Hematopoietic multipotent progenitor cell treated with erythropoietin and hydrocortisone succinate and interleukin-3 and kit ligand, for 8 days (in vitro differentiated cells): ENCODE measurements at places on chromosomes 7 and 10.

DNA sequence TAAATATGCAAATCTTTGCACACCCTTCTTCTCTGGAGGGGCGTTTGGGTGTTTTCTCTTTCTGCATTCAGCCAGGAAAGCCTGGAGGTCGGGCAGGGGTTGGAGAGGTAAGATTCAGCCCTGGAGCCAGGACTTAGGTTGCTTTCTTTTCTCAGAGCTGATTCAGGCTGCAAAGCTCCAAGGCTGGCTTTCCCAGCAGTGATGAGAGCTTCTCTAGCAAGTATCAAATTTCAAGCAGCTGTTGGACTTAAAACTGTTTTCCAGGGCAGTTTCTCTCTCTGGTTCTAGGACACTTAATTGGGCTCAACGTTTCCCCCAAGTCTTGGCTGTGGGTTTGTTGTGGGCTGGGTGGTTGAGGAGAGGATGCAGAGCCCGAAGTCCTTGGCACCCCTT lies 608 bp downstream of the AKR1B10 start:
- no peak for DNase-seq

DNA sequence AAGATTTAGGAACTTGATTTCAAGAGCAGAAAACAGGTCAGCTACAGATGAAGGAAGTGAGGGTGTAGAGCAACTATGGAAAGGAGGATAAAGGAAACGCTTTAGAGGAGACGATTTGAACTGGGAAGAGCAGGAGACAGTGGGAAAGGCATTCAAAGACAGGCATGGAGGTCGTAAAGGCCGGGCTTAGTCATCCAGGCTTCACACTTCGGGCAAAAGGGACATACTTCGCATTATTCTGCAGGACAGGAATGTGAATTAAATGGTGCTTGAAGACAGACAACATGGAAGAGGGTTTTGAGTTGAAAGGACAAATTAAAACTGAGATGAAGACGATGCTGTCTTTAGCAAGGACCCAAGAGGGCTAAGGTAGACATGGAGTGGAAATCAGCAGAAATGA lies 8.1 kb downstream of the FAM171A1 start:
- DNase-seq, result no peak

GRCh38 chr7:18849130-18849529 lies 268.3 kb downstream of the TWIST1 start:
- peak; percentile 13 for DNase-seq

DNA sequence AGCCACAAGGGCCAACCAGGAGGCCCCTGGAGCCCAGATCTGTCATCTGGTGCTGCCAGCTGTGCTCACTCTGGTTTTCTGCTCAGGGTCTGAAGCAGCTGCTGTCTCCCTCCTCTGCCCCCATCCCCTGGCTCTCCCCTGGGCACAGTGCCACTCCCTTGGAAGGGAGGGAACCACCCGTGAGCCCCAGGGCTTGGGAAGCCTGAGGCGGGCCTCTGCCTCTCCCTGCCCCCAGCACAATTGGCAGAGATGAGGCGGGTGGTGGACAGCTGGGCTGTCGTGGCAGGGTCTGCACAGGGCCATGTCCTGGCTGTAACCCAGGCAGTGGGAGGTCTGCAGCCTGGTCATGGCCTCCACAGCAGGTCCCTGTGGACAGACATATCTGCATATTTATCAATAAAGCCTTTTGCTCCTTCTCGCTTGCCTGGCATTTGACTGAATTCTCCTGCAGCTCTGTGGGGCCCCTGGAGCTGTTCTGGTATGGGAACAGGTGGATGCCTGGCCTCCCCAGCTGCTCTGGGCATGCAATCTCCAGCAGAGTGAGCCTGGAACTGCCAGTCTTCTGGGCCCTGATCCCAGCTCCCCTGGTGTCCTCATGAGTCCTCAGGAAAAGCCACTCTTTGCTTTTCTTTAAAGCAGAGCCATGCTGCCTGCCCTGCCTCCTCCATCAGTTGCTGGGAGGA lies 1.6 kb upstream of the ANKRD2 start:
- no peak for DNase-seq

GRCh38 chr10:99312501-99312900 lies 16.7 kb upstream of the CNNM1 start:
- no peak for DNase-seq

DNA sequence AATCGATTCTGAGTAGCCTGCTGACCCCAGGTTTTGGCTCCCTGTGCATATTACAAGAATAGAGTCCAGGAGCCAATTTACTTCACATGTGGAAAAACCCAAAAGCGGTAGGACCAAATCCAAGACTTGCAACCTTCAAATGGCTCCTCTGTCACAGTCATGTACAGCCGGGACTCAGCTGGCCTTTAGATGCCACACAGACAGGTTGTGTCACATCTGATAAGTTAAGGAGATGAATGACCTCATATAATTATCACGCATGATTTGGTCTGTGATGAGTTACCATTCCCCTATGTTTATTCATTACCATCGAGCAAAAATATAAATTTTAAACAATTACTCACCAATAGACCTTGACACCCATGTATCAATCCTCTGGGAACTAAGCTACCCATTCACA lies 14.2 kb downstream of the CACNA2D1 start:
- no peak for DNase-seq

DNA sequence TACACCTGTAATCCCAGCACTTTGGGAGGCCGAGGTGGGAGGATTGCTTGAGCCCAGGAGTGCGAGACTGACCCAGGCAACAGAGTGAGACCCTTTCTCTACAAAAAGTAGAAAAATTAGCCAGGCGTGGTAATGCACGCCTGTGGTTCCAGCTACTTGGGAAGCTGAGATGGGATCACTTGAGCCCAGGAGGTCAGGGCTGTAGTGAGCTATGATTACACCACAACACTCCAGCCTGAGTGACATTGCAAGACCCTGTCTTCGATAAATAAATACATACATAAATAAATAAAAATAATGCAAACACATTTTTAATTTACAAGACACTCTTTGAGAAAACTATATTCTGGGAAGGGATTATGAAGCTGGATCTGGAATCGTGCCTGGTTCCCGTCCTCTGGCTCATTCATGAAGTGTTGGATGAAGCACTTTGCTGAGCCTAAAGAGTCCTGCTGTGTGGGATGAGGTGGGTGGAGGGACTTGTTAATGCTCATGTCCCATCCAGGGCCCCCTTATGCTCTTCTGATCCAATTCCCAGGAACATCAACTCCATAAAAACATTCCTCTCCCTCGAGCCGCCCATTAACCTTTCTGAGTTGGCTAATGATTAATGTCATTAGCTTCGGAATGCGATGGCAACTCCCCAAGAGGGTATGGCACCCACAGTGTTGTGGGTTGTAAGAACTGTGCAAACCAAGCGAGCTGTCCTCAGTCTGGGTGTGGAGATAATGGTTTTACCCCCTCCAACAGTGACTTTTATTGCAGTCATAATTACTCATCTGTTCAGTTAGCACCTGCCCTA lies 236.3 kb downstream of the BAMBI start:
- no peak for DNase-seq
